ENCODE measurements at places on chromosomes 5 and 9.

- DNase-seq = no peak
Measured at GRCh38 chr9:131288217-131288616, 1.3 kb upstream of the PLPP7 start.

DNA sequence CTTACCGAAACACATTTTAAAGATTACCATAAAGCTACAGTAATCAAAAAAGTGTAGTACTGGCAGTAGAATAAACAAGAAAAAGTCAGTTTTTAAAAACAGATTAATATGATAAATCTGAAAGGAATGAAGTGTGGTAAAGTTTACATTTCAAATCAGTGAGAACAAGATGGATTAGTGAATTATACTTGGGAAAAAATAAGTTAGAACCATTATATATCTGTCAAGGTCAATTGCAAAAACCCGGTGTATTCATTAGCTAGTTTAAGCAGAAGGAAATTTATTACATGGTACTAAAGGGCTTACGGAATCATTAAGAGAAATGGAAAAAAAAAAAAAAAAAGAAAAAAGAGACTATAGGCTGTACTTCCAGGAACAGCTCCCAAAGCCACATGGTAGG lies 164.3 kb downstream of the MUSK start:
- peak; percentile 25 for DNase-seq

DNA sequence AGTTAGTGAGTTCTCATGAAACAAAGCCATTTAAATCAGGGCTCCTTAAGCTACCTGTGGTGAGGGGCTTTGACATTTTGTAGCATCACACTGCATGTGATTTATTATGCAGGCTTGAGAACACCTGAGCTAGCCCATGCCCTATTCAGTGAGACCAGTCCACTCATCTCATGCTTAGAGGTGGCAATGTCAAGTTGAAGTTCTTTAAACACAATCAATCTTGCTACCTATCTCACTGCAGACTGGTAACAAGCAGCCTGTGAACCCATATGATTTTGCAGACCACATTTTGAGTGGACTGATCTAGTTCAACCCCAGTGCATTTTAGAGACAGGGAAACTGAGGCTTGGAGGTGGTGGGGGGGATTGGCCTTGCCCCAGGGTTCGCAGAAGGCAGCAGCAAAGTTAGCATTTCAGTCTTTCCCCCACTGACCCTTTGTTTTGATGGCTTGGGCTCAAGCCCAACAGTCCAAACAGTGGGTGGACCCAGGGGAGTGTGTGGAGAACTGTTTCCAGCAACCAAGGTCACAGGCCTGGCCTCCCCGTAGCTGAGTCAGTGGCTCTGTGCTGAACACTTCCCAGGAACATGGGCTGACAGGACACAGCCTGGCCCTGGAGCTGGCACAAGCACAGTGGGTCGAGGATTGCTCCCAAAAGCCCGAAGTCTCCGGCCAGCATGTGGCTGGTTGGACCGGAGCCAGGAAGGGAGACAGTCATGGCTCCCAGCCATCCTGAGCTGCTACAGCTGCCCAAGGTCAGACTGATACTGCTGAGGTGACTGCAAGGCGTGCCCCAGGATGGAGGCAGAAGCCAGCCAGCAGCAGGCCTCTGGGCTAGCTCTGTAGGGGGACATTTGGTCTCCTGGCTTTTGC lies 95.3 kb downstream of the RGS3 start:
- no peak for DNase-seq

- no peak for DNase-seq
Measured at GRCh38 chr5:68762201-68762600, 331.6 kb upstream of the SLC30A5 start.

DNA sequence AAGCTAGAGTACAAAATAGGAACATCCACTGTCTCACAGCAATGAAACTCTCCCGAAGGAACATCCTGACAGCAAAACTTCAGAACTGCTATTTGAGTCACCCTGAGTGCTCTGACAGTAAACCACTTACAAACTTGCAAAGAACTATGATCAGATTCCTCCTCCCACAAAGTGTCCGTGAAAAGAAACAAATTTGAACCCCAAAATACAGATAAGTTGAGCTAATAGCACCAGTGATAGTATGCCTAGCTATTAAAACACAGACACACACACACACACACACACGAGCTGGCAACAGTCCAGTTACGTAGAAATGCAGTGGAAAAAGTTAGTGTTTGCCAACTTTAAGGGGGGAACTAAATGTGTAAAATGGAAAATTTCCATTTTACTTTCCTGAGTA lies 3.1 kb upstream of the GLIS3 start:
- DNase-seq = peak; percentile 47

- DNase-seq = peak; percentile 58
Measured at GRCh38 chr5:95644351-95645042, 2.1 kb upstream of the RFESD start.

- DNase-seq = peak; percentile 16
Measured at GRCh38 chr9:95425910-95426551, 90.7 kb downstream of the PTCH1 start.

DNA sequence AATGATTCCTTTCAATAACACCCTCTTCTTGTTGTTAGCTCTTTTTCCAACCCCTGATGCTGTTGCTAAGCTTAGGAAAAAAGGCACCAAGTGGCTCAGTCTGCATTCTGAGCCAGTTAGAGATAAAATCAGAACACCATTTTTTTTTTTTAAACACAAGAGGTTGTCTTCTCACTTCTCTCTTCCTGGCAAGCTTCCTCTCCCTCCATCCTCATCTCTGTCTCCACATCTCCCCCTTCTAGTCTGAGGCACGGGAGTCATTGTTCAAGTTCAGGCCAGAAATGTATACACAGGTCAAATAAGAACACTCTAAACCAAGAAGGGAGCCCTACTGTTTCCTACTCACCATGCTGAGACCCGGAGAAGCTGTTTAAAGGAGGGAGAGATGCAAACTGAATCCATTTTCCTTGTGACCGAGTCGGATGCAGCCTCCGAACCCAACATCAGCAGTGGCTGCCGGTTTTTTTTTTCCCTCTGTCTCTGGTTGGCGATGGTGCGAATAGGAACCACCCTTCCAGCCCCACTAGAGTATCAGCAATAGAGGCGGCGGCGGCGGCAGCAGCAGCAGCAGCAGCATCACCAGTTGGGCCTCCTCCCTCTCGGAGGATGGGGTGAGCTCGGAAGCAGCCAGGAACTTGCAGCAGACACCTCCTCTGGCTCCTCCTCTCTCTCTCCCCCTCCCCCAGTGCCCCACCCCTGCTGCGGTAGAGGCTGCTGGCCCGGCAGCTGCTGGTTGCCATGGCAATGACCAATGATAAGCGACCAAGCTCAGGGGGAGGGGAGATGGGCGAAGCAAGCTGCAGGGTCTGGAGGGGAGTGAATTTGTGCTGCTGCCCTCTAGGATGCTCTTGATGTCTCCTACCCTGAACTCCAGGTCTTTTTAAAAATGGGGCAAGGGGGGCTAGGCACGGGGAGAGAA lies at the start of gene JAKMIP2:
JAKMIP2 (minus strand) TSS at position 619 of the 919 bp plus-strand sequence. CDS start 110,922 bp downstream, outside the sequence.
- DNase-seq = peak; percentile 47

DNA sequence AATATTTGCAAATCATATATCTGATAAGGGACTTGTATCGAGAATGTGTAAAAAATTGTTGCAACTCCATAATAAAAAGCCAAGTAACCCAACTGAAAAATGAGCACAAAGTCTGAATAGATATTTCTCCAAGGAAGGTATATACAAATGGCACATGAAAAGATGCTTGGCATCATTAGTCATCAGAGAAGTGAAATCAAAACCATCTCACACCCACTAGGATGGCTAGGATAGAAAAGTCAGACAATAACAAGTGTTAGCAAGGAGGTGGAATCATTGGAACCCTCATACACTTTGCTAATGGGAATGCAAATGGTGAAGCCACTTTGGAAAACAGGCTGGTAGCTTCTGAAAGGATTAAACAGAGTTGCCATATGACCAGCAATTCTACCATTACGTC lies 182.7 kb downstream of the ERCC6L2 start:
- no peak for DNase-seq

GRCh38 chr5:97844797-97845196 lies 661.8 kb upstream of the RIOK2 start:
- DNase-seq = no peak

GRCh38 chr5:72633649-72634048 lies 126.4 kb upstream of the ZNF366 start:
- peak; percentile 90 for DNase-seq

DNA sequence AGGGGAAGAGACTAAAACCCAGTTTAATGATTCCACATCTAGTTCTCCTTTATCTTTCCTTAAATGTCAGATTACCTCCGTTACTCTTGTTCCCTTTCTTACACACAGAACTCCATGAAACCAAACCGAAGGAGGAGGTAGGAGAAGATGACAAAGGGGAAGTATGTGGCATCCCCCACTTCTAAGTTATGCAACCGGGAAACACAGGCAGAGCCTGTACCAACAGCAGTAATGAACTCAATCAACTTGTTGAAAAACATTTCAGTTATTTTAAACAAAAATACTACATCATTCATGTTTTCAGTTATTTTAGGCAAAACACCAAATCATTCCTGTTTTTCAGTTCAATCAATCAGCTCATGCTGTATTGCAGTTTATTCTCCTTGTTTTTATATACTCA lies 101.8 kb downstream of the PCSK1 start:
- peak; percentile 40 for DNase-seq

GRCh38 chr5:125367702-125368101 lies 621.3 kb upstream of the ZNF608 start:
- DNase-seq = peak; percentile 45

DNA sequence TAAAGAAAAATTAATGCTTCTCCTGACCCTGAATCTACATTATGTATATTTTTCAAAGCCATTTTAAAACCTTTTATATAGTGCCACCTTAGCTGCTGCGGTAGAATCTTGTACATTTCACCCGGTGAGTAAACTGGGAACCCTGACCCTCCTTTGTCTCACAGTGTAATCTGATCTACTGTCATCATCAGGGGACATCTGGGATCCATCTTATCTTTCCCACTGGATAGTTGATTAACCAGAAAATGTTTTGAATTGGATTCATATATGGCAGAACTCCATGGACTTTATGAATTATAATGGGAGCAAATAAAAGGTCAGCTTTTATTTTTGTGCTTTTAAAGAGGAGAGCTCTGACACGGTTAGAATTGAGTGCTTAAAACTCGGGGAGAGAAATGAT lies 95.0 kb downstream of the ADAMTSL1 start:
- DNase-seq = no peak

DNA sequence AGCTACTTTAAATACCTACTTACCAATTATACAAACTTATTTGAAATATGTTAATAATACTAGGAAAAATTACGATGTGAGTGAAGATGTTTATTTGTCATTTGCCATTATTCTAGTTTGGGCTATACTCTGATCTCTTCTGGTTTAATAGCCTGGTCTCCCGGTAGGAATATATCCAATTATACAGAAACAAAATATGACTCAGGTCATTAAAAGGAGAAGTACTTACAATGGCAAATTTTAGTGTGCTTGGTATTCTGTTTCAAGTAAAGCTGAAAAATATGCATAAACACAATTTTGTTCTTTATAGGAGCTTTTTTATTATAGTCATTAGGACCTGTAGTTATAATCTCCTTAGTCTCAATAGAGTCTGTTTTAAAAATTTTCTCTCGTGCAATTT lies 176.8 kb downstream of the SLCO4C1 start:
- no peak for DNase-seq

DNA sequence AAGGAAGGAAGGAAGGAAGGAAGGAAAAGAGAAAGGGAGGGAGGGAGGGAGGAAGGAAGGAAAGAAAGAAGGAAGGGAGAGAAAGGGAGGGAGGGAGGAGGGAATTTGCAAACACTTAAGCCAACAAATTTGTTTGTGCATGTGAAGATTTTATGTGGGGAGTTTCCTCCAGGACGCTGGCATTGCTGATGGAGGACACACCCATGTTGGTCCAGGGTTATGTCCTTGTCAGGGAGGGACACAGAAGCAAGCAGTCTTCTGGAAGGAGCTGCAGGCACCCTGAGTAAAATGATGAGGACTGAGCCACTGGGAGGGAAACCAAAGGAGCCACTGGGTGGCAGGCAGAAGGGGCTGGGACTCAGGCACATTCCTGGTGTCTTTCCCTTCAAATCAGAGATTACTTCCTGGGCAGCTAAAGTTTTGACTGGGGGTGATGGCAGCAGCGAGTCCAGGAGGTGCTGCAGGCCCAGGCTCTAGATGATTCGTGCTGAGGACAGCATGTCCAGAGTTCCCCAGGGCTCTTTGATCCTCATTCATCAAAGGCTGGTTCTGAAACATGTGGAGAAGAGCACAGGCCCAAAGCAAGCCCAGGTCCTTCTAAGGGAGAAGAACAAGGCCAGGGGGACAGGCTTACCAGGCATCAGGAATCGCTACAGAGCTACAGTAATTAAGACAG lies 109.2 kb downstream of the PAX5 start:
- DNase-seq = no peak

DNA sequence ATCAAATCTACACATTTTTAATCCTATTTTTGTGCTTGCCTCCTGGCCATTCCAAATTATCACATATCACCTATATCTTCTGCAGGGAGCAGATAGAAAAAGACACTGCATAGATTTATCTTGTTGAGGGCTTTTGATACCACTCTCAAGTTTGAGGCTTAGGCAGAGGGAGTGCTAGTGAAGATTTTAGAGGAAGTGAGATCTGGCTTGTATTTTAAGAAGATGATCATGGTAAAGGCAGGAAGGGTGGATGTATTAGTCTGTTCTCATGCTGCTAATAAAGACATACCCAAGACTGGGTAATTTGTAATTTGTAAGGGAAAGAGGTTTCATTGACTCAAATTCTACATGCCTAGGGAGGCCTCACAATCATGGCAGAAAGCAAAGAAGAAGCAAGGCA lies 220.9 kb upstream of the TUT7 start:
- no peak for DNase-seq

- DNase-seq = peak; percentile 72
Measured at GRCh38 chr9:79028101-79028500, 543.7 kb upstream of the TLE4 start.

DNA sequence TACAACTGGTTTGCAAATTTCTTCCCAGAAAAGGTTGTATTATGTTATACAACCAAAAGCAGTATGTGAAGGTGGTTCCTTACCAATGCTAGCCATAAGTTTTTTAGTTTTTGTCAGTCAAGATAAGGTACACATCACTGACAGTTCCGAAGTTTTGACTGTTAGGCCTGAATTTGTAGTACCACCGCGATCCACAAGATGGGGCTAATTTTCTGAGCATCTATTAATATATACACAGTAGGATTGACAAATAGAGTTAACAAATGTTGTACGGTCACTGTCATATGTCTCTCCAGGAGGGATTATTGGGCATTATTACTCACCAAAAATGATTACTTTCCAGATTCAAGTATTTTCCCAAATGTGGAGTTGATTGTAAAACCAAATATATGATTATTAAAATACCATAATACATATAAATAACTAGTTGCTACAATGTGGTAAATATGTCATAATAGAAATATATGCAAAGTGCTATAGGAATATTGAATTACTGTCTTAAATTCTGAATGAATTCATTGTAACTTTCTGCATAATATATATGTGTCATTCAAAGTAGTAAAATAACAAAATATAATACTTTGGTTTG lies 28.4 kb upstream of the LRRC19 start:
- DNase-seq = peak; percentile 57

- DNase-seq = no peak
Measured at GRCh38 chr5:434443-435146, 8.4 kb upstream of the EXOC3 start.

- no peak for DNase-seq
Measured at GRCh38 chr9:13586587-13587374, 307.3 kb upstream of the MPDZ start.

- DNase-seq = peak; percentile 63
Measured at GRCh38 chr9:116589392-116590354, 97.4 kb upstream of the TRIM32 start.

All from fibroblast of skin of back (primary cell).